Stimulated activated naive CD8-positive, alpha-beta T cell treated with anti-CD3 and anti-CD28 coated beads, Interleukin-15, Interleukin-2, amounts not matched to agents 100 U/mL and 50 U/mL, for 24 hours (primary cell): ENCODE measurements at places on chromosomes 3 and 15.

DNA sequence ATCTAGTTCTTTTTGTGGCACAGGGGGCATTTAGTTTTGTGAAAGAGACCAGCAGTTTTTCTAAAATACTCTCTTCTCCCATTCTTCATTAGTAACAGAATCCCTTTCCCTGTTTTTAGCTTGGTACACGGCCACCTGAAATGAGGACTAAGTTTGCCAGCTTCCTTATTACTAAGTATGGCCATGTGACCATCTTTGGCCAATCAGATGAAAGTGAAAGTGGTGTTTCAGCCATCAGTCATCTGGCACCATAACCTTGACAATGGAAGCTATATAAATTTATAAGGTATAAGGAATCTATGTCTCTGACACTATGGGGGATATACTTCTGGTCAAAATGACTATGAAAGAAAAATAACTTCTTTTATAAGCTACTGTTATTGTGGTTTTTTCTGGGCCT, 570.4 kb downstream of the AGBL1 start:
- no peak for DNase-seq

GRCh38 chr3:154583086-154583634, 153.2 kb upstream of the GPR149 start:
- DNase-seq, result no peak

- no peak for DNase-seq
These were observed 66.3 kb downstream of the CRYGS start for GRCh38 chr3:186477876-186478275.

GRCh38 chr3:168497183-168497582, 401.5 kb upstream of the GOLIM4 start:
- DNase-seq, result no peak

- no peak for DNase-seq
These were observed 168.6 kb downstream of the SHQ1 start for GRCh38 chr3:72679540-72680198.

DNA sequence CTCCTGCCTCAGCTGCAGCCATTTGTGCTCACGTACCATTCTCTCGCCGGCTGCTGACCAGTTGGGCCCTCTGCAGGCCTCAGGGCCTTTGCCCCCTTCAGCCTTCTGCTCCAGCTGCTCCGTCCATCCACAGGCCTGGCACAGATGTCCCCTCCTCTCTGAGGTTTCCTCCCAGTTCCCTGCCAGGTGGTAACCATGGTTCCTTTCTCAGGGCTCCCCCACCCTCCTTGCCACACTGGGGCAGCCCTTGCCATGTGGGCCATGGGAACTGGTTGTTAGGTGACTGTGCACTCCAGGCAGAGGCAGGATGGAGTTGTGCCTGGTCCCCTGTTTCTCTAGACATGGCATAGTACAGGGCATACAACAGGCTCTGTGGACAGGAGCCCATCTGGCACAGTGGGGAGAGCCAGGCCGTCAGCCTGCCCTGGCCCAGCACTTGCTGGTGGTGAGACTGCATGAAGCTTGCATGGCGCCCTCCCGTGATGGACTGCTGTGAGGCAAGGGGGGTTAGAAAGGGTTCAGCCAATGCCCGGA, 148.9 kb downstream of the DNAJB8 start:
- no peak for DNase-seq

- DNase-seq, result no peak
These were observed 103.5 kb downstream of the CBLB start for GRCh38 chr3:105765308-105765639.

- DNase-seq, result no peak
These were observed 769.8 kb upstream of the NECTIN3 start for GRCh38 chr3:110301781-110302180.

DNA sequence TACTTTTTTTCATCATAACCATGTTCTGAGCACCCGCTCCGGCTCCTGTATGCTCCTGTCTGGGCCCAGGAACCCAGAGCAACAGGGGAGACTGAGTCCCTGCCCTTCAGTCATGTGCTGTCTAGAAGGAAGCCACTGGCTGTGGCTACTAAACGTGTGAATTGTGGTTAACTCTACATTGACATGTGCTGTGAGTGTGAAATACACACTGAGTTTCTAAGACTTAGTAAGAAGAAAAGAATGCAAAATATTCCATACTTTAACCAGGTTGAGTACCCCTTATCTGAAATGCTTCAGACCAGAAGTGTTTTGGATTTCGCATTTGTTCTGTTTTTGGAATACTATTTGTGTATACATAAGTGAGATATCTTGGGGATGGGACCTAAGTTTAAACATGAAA, 42.8 kb upstream of the CGNL1 start:
- no peak for DNase-seq

GRCh38 chr3:168100777-168101492, 5.2 kb upstream of the GOLIM4 start:
- DNase-seq, result no peak

DNA sequence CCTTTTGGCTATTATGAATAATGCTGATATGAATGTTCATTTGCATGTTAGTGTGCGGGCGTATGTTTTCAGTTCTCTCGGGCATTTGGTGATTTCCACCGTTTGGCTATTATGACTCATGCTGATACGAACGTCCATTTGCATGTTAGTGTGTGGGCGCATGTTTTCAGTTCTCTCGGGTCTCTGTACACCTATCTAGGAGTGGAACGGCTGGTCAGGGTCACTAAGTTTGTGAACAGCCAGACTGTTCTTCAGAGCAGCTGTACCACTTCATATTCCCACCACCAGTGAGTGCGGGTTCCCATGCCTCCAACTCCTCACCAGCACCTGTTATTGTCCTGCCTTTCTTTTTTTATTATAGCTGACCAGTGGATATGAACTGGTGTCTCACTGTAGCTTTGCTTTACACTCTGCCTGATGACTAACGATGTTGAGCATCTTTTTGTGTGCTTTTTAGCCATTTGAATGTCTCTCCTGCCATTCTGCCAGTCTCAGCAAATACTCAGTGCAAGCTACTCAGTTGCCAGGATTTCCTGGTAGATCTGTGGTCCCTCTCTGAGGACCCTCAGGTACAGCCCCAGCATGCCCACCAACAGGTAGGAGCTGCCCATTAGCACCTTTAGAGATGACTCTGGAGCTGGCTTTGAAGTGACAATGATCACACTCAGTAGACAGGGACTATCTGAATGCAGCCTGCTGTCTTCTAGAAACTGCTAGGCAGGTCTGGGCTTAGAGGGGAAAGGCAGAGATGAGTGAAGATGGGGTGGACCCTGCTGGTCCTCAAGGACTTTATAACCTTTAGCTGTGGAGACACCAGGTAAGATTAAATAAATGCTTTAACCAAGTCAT, 141.1 kb downstream of the XXYLT1 start:
- peak; percentile 54 for DNase-seq

DNA sequence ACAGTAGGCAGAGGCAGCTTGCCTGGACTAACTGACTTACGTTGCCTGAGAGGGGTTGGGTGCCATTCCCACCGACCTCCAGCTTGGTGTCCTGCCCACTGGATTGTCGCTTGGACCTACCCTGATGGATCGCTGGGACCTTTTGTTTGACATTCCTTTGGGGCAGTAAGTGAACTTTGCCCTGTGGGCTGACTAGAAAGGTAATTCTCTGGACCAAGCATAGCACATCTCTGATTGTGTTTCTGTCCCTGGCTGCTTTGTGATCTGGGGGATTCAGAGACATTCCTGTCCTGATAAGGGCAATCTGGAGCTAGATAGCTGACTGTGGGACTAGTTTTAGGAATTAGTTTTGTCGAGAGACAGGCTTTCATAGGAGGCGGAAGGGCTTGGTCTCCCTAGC, 19.5 kb upstream of the IFT57 start:
- DNase-seq, result no peak

DNA sequence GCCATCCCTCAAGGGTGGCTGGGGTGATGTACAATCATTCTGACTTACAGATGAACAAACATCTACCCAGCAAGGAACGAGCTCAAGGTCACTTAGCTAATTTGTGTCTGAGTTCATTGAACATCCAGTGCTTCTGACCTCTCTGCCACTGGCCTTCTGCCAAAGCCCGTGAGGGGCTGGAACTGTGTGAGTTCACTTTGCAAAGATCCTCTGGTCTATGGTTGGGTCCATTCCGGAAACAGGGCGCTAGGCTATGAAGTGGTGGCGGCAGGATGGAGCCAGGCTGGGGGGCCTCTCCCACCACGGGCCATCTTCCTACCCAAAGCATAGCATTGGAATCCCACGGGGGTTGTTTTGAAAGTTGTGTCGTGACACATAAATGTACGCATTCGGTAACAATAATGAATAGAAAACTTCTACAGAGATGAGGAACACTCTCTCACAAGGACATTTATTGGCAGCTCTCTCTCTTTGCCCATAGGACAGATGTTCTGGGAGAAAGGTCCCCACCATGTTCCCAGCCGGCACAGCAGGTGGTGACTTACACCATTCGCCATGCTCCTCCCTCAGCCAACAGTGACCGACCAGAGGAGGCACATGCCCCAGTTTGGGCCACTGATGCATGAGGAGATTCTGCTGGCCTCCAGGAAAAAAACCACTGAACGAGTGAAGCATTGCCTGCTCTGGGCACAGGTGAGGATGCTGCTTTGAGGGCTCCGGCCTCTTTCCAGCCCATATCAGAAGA, 214.7 kb upstream of the CHRNA7 start:
- DNase-seq, result no peak

DNA sequence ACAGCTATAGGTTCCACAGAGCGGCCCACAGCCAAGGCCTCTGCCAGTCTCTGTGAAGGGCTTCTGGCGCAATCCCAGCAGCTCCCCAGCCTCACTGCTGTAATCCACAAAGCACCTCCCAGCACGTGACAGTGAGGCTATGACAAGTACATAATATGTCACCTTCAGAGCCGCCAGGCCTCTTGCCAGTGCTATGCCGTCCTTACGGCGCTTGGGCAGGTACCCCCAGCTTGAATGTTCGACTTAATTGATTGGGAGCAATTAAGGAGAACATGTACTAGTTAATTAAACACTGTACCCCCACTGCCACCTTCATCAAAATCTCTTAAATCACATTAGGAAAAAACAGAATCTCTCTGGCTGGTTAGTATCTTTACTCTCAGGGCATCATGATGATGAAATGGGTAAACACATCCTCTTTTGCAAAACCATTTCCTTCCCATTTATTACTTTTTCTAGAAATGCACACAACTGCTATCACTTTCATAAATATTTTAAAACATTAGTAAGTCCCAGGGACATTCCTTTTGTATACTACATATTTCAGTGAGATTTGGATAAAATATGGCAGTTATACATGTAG, 169.9 kb downstream of the XXYLT1 start:
- DNase-seq, result peak; percentile 17

- DNase-seq, result no peak
These were observed 901.4 kb downstream of the MCTP2 start for GRCh38 chr15:95132774-95133173.

- no peak for DNase-seq
These were observed 204.2 kb downstream of the WDR72 start for GRCh38 chr15:53555226-53555625.
